ENCODE measurements at places on chromosomes 4 and X.

- DNase-seq, result no peak
These were observed 77.8 kb downstream of the KLHL13 start for GRCh38 chrX:118038614-118039365.

DNA sequence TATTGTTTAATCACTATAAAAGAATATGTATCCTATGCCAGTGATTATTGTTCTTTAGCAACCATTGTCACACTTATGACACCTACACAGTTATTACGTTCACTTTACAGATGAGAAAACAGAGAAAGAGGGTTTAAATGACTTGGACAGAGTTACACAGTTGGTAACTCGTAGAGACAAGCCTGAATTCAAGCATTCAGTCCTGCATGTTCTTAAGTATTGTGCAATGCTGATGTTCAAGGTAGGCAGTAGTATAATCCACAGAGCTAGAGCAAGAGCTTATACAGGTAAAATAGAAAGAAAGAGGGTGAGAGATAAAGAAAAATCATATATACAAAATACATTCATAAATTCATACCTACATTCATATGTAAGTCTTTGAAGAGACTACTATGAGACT lies 249.8 kb upstream of the ANXA10 start:
- DNase-seq, result no peak

GRCh38 chr4:12787261-12787660 lies 696.9 kb downstream of the RAB28 start:
- DNase-seq, result no peak

- DNase-seq, result no peak
These were observed 8.2 kb downstream of the CASP3 start for GRCh38 chr4:184641022-184641421.

GRCh38 chr4:175971388-175972179 lies 94.1 kb upstream of the WDR17 start:
- no peak for DNase-seq

DNA sequence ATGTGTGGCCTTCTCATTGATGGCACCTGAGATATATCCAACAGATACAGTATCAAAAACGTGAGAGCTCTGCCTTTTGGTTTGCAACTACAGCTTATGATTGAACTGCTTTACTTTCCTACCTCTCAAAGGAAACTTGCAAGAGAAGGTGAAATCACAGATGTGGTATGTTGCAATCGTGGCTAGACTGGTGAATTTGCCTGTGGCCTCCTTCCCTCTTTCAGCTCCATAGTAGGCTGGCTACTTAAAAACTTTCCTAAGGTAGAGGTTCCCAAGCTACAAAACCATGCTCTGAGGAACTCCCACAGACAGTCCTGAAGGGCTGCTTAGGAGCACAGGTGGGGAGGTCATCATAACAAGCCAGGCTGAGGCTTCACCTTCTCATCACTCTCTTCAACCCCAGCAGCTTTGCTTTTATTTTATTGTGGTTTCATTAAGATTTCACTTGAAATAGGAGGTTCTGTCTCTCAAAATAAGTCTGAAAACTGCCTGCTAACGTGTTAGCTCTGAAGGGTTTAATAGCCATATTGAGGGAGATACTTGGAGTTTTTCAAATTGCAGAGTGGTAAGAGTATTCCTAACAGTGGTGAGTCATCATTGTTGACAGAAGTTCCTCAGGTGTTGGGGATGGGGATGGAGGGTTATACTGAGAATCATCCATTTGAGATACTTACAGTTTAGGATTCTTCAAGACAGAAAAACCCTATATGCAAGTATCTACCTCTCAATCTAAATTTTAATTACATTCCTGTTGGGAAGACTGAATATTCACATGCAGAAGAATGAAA lies 93.5 kb upstream of the UCP1 start:
- no peak for DNase-seq

DNA sequence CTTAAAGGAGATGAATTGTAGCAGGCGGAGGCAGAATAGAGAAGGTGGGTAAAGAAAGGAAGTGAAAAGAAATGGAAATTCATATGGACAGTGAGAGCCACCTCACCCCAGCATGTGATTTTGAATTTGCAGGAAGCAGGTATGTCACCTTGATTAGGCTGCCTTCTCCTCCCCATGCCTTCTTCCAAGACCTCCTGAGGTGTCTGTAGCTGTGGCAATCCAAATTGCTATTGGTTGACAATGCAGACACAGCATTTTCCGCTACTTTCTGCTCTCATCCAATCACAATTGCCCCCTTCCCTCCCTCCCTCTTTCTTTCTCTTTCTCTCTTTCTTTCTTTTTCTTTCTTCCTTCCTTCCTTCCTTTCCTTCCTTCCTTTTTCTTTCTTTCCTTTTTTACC lies 38.5 kb downstream of the RAB33B start:
- no peak for DNase-seq

DNA sequence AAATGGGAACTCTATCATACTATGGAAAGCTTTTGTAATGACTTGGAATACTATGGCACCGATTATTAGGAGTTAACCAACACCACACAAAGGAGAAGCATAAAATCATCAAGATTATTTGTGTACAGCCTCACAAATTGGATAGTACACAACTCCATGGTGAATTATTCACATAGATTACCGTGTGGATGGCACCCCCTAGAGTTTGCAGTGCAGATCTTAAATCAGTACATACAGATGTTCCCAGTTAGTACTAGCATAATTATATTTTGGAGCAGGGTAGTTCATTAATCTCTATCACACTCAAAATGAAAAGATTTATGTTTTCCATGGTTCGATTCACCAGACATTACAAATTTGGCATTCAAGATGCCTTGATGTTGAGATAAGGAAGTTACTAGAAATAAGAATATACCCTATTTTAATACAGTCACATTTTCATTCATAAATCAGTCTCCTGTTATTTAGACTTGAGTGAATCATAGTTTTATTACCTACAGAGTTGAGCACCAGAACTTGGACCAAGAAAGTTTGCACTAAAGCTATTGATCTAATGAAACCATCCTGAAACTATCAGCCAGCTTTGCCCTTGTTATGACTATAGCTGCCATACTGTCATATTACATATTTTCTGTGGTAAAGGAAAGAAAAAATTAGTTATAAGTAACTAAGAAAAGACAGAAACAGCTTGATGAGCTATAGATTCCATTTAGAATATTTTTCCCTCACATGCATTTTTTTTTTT lies 531.8 kb downstream of the GLUD2 start:
- DNase-seq, result no peak

GRCh38 chr4:111775556-111776297 lies 369.5 kb upstream of the FAM241A start:
- no peak for DNase-seq

DNA sequence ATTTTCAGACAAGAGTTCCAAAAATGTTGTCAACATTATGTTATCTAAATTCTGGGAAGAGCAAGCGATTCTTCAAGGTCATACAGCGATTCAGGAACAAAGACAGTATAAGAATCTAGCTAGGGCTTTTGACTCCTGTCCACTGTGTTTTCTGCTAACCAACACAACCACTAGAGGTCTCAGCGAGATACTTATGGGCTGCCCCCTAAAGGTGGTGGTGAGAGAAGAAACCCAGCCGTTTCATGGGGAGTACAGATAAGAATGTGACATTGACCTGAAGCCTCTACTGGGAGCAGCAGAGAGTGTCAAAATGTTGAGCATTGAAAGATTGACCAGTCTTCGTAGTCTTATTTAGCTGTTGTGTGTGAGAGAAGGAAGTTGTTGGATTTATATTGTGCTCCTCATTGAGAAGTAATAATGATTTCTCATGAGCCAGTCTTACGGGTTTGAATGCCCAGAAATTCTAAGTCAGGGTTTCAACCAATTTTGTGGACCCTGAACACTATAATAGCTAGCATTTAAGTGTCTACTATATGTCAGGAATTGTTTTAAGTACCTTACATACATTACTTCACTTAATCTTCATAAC lies 168.3 kb downstream of the SPRY1 start:
- DNase-seq, result peak; percentile 3

- no peak for DNase-seq
These were observed 1.2 kb downstream of the DMD start for GRCh38 chrX:33210156-33210555.

- peak; percentile 62 for DNase-seq
These were observed 58.6 kb upstream of the ZC4H2 start for GRCh38 chrX:65034668-65035445.

DNA sequence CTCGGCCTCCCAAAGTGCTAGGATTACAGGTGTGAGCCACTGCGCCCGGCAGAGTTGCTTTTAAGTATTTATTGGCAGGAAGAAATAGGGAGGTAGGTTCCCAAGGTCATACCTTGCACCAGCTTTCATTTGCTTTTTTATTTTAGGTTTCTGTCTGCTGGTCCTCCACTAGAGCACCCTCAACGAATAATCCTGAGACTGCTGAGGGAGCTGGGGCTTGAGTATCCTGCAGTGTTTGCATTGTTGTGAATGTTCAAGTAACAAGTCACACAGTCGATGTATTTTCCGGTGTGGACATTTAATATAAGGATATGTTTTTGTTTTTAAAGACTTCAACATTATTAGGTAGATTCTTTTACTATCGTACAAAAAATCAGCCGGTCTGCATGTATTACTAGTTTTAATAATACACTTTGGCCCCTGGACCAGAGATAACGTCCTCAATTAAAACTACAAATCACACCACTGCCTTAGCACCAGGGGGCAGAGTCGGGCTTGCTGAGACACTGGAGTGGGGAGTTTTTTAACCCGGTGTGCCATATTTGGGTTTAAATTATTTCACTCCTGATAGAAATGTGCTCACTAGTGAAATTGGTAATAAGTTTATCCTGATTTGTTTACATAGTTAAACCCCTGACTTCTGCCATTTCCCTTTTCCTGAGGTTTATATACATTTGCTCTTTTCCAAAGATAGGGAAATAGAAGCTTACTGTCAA lies 11.6 kb downstream of the SMIM20 start:
- DNase-seq, result no peak

DNA sequence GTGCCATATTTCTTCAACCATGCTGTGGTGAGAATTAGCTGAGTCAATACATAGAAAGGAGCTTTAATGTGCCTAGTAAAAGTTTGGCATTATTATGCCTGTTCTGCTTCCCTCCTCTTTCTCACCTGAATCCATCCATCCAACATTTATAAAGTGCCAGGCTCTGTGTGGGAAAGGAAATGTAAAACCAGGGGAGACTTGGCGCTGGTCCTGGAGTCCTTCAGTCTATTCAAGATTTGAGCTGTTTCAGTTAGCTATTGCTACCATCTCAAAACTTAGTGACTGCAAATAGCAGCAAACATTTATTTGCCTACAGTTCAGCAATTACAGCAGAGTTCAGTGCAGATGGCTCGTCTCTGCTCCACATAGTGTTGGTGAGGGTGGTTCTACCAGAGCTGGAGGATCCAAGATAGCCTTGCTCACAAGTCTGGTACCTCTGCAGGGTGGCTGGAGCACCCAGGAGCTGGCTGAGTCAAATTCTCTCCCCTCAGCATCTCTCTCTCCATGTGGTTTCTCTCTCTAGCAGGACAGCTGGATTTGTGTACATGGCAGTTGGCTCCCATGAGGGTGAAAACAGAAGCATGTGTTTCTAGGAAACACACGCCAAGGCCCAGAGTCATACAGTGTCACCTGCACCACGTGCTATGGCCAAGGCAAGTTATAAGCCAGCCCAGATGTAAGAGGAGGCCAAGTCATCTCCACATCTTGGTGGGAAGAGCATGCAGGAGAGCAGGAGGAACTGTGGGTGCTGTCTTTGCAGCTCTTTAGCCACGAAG lies 77.3 kb downstream of the FHDC1 start:
- DNase-seq, result no peak

DNA sequence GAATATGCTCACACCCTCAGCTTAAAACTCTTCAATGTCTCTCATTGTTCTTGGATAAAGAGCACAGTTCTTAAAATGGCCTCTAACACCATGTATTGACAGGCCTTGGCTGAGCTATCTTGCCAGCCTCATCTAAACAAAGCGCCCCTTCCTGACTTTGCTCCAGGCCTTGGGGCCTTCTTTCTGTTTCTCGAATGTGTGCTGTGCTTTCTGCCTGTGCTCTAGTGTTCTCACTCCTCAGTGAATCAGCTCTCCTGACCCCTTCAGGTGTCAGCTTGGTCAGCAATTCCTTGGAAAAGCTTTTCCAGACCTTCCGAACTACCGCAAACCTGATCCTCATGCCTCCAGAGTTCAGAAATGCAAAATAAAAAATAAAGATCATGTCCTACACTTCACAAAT lies 346.3 kb upstream of the FSTL5 start:
- DNase-seq, result no peak
